Omental fat pad (tissue), 4 donors: ENCODE measurements at places on chromosomes 7 and 10.

DNA sequence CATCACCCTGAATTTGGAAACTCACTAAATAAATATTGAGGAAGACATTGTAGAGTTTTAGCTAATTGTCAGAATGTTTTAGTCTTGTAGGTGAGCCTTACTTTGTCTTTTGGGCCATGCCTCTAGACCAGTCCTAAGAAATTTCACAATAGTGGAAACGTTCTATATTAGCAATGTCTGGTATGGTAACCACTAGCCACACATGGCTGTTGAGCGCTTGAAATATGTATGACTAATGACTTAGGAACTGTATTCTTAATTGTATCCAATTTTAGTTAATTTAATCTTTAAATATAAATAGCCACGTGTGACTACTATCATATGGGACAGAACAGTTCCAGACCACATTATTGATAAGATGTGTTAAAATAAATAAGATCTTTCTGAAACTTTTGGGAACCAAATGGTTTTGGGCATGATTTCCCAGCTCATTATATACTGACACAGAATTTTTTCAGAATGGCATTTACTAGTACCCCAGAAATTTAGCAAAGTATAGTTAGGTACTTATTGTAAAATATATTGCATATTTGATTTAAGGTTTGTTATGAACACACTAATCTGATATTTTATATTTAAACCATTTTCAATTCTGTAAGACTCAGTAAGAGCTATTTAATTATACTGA, 95.0 kb downstream of the VPS50 start:
- no peak for DNase-seq

- DNase-seq: no peak
These were observed 179.5 kb downstream of the DPP6 start for GRCh38 chr7:154231732-154232131.

DNA sequence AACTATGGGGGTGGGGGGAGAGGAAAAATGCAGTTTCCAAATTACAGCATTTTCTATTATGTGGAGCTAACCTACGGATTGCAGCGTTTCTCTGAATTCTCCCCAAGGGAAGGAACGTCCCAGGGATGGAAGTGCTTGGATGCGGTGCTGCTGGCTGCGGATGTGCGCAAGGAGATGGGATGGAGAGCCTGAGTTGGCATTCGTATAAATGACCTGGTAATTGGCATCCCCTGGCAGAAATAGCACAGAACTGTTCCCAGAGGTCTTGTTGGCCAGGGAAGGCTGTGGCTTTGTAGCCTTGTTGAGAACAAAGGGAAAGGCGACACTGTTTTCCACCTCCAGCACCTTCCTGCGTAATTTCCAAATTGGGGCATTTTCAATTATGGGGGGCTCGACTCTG, 2.7 kb downstream of the ORAI2 start:
- no peak for DNase-seq

GRCh38 chr10:119505588-119506315, 36.8 kb downstream of the RGS10 start:
- DNase-seq: no peak

GRCh38 chr10:72170263-72170662, 45.5 kb upstream of the ANAPC16 start:
- DNase-seq: no peak

GRCh38 chr7:16083931-16084330, 337.4 kb downstream of the CRPPA start:
- no peak for DNase-seq

DNA sequence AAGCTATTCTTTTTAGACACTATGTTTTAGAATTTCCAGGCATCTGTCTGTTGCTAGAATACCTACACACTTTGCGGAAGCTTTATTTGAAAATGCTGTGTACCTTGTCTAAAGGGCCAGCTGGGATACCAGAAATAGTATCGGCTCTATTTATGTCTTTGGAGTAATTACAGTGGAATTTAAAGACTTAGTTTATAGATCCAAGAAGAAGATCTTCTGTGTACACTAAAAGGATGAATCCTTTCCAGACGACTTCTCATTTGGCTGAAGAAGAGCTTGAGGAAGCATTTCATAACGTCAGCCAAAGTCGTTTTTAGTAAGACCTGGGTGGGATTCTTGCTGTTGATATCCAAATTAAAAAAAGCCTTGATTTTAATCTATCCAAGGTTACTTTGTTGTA, 365.9 kb downstream of the INHBA start:
- no peak for DNase-seq

DNA sequence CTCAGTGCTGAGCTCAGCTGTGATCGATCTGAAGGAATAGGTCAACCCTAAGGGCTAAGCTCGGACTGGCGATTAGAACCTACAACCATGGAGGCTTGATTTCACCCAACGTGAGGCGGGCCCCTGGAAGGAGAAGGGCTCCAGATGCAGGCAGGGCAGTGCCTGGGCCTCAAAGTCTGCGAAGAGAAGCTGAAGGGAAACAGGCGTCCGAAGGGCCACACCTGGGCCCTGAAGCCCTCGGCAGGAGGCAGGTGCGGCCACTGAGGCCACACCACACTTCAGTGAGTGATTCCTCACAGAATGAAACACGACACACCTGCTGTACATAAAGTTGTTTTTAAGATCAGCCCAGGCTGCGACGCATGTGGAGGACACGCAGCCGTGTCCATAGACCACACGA, 198.7 kb downstream of the PTPRN2 start:
- no peak for DNase-seq

DNA sequence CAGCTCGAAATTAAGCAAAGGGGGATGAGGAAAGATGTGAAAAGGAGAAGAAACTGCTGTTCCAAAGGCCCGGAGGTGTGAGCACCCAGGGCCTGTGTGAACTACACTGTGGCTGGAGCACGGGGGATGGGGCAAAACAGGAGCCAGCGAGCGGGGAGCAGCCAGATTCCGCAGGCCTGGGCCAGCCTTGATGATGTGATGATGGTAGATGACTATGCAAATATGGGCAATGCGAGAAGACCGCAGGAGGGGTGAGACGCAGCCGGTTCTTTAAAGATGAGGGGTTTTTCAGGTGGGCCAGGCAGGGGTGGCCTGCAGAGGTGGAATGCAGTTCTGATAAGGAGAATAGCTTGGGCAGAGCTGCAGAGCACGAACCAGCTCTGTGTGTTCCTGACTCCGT, 61.5 kb downstream of the LANCL2 start:
- no peak for DNase-seq

DNA sequence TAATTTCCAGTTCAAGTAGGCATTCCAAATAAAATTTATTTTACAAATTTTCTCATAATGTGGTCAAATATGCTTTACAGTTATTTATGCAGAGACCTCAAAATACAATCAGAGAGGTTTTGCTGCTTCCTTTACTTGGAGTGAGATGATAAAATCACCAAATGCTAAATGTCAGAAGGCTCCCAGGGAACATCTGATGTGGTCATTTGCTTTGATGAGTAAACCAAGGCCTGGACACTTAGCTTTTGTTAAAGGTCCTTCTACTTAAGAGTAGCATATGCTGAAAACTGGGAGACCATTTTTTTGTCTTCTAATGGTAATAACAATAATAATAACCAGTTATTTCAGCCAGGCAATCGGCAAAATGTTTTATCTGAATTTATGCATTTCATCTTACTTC, 60.6 kb upstream of the AKR1E2 start:
- DNase-seq: no peak

- DNase-seq: no peak
These were observed 12.3 kb downstream of the ERCC6 start for GRCh38 chr10:49526619-49527018.

DNA sequence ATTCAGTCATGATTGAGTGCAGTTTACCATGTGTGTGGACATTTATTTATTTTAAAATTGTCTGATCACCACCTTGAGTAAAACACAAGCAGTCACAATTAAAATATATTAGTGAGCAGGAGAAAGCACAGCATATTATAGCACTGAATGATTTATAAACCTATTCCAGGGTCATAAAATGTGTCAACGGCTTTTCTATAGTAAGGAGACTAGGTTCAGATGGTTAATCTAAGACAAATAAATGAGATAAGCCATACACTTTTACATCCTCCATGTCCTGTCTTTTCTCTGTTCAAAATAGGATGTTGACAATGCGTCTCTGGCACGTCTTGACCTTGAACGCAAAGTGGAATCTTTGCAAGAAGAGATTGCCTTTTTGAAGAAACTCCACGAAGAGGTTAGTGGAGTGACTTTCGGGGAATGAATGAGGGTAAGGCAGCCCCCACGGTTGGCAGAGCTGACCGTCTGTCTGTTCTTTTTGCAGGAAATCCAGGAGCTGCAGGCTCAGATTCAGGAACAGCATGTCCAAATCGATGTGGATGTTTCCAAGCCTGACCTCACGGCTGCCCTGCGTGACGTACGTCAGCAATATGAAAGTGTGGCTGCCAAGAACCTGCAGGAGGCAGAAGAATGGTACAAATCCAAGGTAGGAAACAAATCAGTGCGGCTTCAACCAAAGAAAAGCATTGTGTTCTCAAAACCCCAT, 5.4 kb downstream of the VIM start:
- no peak for DNase-seq

GRCh38 chr7:121373177-121373576, 22.9 kb downstream of the FAM3C start:
- DNase-seq: no peak

DNA sequence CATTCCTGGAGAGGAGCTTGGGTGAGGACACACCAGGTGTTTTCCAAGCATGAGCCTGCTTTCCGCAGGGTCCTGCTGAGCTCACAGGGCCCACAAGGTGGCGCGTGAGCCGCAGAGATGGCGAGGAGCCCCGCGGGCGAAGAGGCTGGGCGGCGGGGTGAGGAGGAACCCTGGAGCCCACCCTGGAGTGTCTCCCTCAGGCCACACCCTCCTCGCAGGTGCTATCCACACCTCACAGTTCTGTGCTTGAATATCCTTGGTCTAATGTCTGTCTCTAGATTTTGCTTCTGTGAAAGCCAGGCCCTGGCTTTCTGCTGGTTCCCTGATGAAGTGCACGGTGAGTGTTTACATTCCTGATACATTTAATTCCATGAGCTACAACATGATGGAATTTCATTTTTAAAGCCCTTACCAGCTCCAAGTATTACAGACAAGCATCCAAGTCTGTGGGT, 433.6 kb downstream of the ACTR3B start:
- DNase-seq: no peak

GRCh38 chr10:114310346-114310745, 71.3 kb downstream of the VWA2 start:
- DNase-seq: no peak

GRCh38 chr10:25191162-25191895, 16.5 kb downstream of the GPR158 start:
- no peak for DNase-seq

GRCh38 chr10:86164174-86164774, 202.3 kb downstream of the GRID1 start:
- no peak for DNase-seq

DNA sequence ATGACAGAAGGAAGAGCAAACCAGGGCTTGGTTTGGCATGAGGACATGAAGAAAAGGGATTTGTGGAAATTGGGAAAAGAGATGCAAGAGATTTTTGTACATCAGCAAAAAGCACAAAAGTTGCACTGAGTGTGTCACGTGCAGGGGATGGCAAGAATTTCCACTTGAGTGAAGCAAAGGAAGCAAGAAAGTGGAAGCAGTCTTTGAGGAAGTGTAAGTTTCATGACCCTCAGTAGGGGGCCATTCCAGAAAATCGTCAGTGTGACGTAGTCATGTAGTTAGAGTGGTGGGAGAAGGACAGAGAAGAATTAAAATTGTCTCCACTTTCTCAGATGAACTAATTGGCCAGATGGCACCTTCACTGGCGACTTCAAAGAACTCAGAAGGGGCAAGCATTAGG, 123.3 kb upstream of the FZD1 start:
- no peak for DNase-seq

GRCh38 chr10:68829521-68829920, 2.2 kb downstream of the STOX1 start:
- no peak for DNase-seq

DNA sequence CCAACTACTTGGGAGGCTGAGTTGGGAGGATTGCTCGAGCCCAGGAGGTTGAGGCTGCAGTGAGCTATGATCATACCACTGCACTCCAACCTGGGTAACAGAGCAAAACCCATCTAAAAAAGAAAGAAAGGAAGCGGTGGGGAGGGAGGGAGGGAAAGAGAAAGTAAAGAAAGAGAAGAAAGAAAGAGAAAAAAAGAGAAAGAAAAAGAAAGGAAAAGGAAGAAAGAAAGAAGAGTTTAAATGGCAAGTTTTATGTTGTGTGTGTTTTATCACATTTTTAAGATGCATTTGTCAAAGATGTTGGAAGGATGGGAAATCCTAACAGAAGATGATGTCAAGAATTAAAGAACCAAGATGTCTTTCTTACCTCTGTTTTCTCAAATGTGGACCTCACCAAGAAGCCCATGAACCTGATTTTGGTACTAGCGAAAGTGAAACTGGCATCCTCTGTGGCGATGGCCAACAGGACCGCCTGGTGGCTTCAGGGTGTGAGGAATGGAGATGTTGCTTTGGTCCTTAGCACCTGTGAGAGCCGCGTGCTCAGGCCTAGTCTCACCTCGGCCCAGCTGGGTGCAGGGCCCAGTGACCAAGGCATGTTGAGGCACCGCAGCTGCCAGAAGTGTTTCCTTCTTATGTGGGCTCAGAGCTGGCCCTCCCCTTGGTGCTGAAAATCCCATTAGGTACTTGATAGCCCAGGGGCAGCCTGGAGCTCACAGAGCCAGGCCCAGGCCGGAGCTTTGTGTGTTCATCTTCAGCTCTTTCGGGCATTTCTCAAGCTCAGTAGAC, 9.8 kb downstream of the UCMA start:
- DNase-seq: no peak

- DNase-seq: no peak
These were observed 85.2 kb downstream of the GRID1 start for GRCh38 chr10:86281396-86281795.

DNA sequence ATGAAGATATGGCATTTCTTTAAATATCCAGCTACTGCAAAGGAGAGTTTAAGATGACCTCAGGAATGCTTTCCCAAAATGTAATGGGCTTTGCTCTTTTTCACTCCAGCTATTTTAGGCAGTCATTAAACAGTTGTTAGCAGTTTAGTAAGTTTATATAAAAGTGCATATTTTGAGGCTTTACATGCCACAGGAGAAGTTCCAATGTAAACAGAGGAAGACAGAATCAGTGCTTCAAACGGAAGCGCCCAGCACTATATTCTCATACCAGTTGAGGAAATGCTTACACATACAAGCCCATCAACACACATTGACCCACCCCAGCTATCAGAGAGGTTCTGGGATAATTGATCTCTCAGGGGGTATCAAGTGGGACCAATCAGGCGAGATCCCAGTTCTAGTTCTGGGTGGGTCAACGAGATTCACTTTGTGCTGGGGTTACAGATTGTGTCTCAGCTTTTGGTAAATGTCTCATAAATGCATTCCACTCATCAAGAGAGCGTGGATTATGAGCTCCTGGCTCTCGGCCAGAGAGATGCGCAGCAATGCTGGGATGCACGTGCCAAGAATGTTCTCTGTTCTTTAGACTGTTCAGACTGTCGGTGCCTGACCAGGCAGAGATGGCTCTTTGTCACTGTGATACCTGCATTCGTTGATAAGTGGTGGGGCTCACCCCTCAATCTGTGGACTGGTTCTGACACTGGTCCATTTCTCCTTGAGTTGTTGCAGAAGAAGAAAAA, 55.0 kb downstream of the CACNB2 start:
- DNase-seq: no peak

GRCh38 chr10:129397198-129397974, 69.7 kb upstream of the MGMT start:
- DNase-seq: no peak

GRCh38 chr10:117496616-117497028, 45.9 kb upstream of the EMX2 start:
- DNase-seq: peak; percentile 69
